AG09309 (cell line): ENCODE measurements at places on chromosomes 5 and 9.

GRCh38 chr9:35639631-35640030, 11.1 kb downstream of the SIT1 start:
- DNase-seq: no peak

- no peak for DNase-seq
These were observed 1.7 kb downstream of the ASB6 start for GRCh38 chr9:129640086-129640870.

DNA sequence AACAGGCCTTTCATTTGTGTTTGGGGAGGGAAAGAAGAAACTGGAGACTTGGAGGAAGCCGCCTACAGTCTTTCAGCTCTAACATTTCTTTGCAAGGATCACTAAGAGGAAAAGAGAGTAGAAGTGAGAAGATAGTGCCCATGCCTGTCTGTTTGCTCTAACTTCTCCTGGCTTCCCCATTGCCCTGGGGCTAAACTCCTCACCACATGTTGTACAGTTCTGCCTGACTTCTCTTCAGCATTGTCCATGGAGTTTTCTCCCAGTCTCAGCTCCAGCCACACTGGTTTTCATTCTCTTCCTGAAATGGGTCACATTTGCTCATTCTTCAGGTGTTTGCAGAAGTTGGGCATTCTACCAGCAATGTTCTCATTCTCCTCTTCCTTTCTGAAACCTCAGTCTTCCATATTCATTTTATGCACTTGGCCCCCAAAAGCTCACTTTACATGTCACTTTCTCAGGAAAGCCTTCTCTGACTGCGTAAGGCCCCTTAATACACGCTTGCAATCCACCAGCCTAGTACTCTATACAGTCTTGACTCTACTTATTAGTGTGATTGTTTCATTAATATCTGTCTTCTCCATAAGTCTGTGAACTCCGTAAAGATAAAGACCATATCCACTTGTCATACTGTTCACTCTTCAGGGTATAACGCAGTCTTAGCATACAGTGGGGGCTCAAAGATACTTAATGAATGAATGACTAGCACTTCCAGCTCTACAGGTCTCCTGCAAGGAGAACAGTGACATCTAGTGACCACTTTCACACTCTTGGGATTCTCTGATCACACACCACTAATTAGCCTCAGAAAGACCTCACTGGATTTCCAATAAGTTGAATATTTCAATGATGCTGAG, 40.2 kb upstream of the TRIM32 start:
- DNase-seq: no peak

- no peak for DNase-seq
These were observed 141.2 kb downstream of the PARP8 start for GRCh38 chr5:50807661-50808060.

- DNase-seq: no peak
These were observed 1.6 kb downstream of the TEX48 start for GRCh38 chr9:114680259-114681001.

- no peak for DNase-seq
These were observed 15.7 kb downstream of the PCDH12 start for GRCh38 chr5:141942185-141942857.

DNA sequence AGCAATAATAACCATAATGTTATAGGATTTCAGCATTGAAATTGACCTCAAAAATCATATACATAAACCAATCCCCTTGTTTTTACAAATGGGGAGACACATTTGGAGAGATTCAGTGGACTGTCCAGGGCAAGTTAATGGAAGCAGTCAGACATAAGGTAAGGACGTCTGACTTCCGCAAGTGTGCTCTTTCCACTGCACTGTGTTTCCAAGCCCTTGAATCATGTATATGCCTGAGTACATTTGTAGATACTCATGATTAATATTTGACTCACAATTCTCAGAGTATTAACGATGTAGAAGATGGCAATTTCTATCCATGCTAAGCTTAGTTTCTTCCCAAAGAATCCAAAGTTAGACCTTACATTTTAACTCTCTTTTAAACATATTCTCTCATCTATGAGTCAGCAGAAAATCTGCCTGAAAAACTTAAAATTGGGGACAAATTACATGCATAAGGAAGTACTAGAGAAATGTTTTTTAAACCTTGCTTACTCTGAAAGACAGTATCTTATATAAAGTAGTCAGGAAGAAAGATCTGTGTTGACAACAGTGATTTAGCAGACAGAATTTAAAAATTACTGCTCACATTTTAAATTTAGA, 165.3 kb downstream of the NFIB start:
- DNase-seq: no peak
